ENCODE measurements at places on chromosomes 6 and 20. TPM values are rescaled to one million over a fixed set of nuclear protein-coding genes. Genes with fewer than 3 reads are reported as not detected.

The PBOV1 gene
- not detected for polyA plus RNA-seq

The KHDRBS2 gene
- polyA plus RNA-seq: 1.9 TPM

The COQ3 gene
- polyA plus RNA-seq: 11.6 TPM

The PAX1 gene
- not detected for polyA plus RNA-seq

The PNLDC1 gene
- polyA plus RNA-seq: 0.13 TPM

The MEI4 gene
- polyA plus RNA-seq: 1.3 TPM

The BNIP5 gene
- 0.16 TPM for polyA plus RNA-seq

The TMEM14B gene
- polyA plus RNA-seq: 99.4 TPM

The SYCP2 gene
- polyA plus RNA-seq: 4.9 TPM

The LTV1 gene
- 38.3 TPM for polyA plus RNA-seq

The EYS gene
- polyA plus RNA-seq: 0.50 TPM

The PPP1R14C gene
- polyA plus RNA-seq: 22.9 TPM

The NNAT gene
- 125 TPM for polyA plus RNA-seq

The RREB1 gene
- 29.0 TPM for polyA plus RNA-seq

The FHL5 gene
- polyA plus RNA-seq: 0.13 TPM

The MUC21 gene
- not detected for polyA plus RNA-seq

The GPR31 gene
- polyA plus RNA-seq: not detected

The PPP1R3G gene
- polyA plus RNA-seq: 2.6 TPM

The CCNC gene
- 70.5 TPM for polyA plus RNA-seq

The NTSR1 gene
- polyA plus RNA-seq: 1.4 TPM
